Hair follicle dermal papilla cell (primary cell): ENCODE measurements at places on chromosomes 11 and 22. TPM values are rescaled to one million over a fixed set of nuclear protein-coding genes. Genes with fewer than 3 reads are reported as not detected.

The OR5P2 gene
- not detected in 2 replicates for total RNA-seq

The ASCL2 gene
- not detected in 2 replicates for total RNA-seq

The SYT9 gene
- 0.12 and 0.32 TPM in 2 replicates for total RNA-seq

The C11orf91 gene
- not detected in 2 replicates for total RNA-seq

The TEAD1 gene
- total RNA-seq: 332 and 365 TPM in 2 replicates
